Neural crest cell (in vitro differentiated cells): ENCODE measurements at places on chromosomes 1 and 21. TPM values are rescaled to one million over a fixed set of nuclear protein-coding genes. Genes with fewer than 3 reads are reported as not detected.

GRCh38 chr1:39485046-39485803 is 6.2 kb upstream of the BMP8A start:
- no peak for DNase-seq
- H3K27me3 ChIP-seq = peaks cover 14% of the 10 kb centered on the region
- peaks cover 5% of the 10 kb centered on the region for H3K4me1 ChIP-seq
- peaks cover 25% of the 10 kb centered on the region for H3K36me3 ChIP-seq
- H3K27ac ChIP-seq = no peak overlapping the region
- H3K4me3 ChIP-seq = no peak overlapping the region

GRCh38 chr1:162300057-162300917 is 76.4 kb downstream of the SPATA46 start:
- H3K27me3 ChIP-seq = no peaks in the 10 kb centered on the region
- no peak for DNase-seq
- H3K4me3 ChIP-seq = no peak overlapping the region
- no peaks in the 10 kb centered on the region for H3K36me3 ChIP-seq
- peaks cover 3% of the 10 kb centered on the region for H3K4me1 ChIP-seq

The SPRR1B gene
- not detected in 2 replicates for total RNA-seq

GRCh38 chr1:173554089-173554488 is 48.8 kb downstream of the SLC9C2 start:
- DNase-seq = no peak
- no peaks in the 10 kb centered on the region for H3K27me3 ChIP-seq

- H3K36me3 ChIP-seq = no peaks in the 10 kb centered on the region
- no peak overlapping the region for H3K4me3 ChIP-seq
- peaks cover 47% of the 10 kb centered on the region for H3K27me3 ChIP-seq
- H3K4me1 ChIP-seq = no peaks in the 10 kb centered on the region
- DNase-seq = no peak
- no peak overlapping the region for H3K27ac ChIP-seq
These were observed 63.0 kb downstream of the DISP3 start for GRCh38 chr1:11541956-11542355.

The TYW3 gene
- total RNA-seq = 6.8 and 7.9 TPM in 2 replicates

DNA sequence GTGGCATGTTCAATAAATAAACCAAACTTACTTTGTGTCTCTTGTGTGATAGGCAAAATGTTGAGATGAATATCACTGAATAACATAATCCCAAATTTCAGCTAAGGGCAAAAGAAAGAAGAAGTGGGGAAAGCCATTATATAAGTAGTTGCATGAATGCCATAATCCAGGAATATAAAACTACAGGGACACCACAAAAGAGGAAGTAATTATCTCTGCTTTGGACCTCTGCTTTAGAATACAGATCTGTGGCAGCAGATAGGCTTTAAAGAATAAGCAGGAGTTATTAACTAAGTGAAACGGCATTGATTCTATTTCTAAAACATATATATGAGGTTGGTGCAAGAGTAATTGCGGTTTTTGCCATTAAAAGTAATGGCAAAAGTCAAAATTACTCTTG is 288.5 kb upstream of the SNX7 start:
- no peak for DNase-seq
- no peaks in the 10 kb centered on the region for H3K4me1 ChIP-seq
- H3K27me3 ChIP-seq = no peaks in the 10 kb centered on the region
- no peaks in the 10 kb centered on the region for H3K36me3 ChIP-seq
- H3K27ac ChIP-seq = no peak overlapping the region
- no peak overlapping the region for H3K4me3 ChIP-seq

DNA sequence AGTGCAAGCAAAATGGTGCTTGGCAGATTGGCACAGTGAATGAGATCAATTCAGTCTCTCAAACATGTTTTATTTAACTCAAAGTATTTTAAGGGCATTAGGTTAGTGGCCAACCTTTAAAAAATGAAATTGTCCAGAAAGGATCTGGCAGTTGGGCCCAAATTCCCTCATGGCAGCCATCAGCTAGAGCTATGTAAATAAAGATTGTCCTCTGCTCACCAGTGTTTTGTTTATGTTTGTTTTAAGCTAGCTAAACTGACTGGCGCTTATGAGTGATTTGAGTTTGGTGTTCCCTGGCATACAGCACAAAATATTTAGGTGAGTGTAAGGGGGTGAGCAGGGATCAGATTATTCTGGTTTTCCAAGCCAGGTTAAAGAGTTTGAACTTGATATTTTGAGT is 18.1 kb downstream of the HDAC1 start:
- H3K27me3 ChIP-seq = no peaks in the 10 kb centered on the region
- H3K4me1 ChIP-seq = peaks cover 15% of the 10 kb centered on the region
- peaks cover 15% of the 10 kb centered on the region for H3K36me3 ChIP-seq
- no peak overlapping the region for H3K4me3 ChIP-seq
- no peak overlapping the region for H3K27ac ChIP-seq
- no peak for DNase-seq

- H3K4me3 ChIP-seq = no peak overlapping the region
- no peaks in the 10 kb centered on the region for H3K36me3 ChIP-seq
- no peak for DNase-seq
- H3K27me3 ChIP-seq = no peaks in the 10 kb centered on the region
- no peak overlapping the region for H3K27ac ChIP-seq
These were observed 38.3 kb downstream of the TCEANC2 start for GRCh38 chr1:54091666-54092065.

The WDR64 gene
- total RNA-seq = 0.32 TPM in 1 of 2 replicates, not detected in the other

DNA sequence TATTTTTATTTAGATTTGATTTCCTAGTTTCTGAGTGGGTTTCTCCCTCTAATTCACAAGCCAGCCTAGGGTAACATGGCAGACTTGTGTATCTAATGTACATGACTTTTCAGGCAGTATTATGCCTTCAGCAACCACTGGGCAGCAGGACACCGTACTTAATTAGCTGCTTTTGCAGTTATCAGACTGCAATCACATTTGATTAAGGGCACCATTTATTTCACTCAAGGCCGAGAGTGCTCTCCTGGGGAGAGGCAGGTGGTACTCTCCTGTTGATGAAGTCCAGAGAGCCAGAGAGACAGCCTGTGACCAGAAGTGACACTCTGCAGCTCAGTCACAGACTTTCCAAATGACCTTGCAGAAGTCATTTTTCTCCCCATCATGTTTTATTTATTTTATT is 18.7 kb downstream of the CYYR1 start:
- no peak overlapping the region for H3K27ac ChIP-seq
- H3K36me3 ChIP-seq = peaks cover 14% of the 10 kb centered on the region
- H3K4me3 ChIP-seq = no peak overlapping the region
- peaks cover 4% of the 10 kb centered on the region for H3K4me1 ChIP-seq
- H3K27me3 ChIP-seq = no peaks in the 10 kb centered on the region

GRCh38 chr1:97986041-97987005 is 65.5 kb upstream of the DPYD start:
- no peak overlapping the region for H3K4me3 ChIP-seq
- no peaks in the 10 kb centered on the region for H3K27me3 ChIP-seq
- no peaks in the 10 kb centered on the region for H3K4me1 ChIP-seq
- H3K36me3 ChIP-seq = no peaks in the 10 kb centered on the region
- no peak for DNase-seq

DNA sequence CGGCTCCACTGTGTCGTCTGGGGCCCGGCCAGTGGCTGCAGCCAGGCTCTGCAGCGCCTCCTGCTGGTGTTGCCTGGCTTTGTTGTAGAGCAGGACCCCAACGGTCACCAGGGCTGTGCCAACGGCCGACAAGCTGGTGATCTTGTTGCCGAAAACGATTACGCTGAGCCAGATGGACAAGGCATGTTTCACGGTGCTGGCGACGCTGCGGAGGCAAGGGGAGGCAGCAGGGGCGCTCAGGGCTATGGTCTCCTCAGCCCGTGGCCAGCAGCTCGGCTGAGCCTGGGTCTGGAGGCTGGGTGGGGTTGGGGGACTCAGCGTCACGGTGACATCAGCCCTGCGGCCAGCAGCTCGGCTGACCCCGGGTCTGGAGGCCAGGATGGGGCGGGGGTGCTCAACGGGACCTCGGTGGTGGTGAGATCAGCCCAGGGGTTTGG is 7.0 kb upstream of the CDK11B start:
- no peaks in the 10 kb centered on the region for H3K27me3 ChIP-seq
- no peak overlapping the region for H3K4me3 ChIP-seq
- H3K36me3 ChIP-seq = no peaks in the 10 kb centered on the region
- H3K27ac ChIP-seq = no peak overlapping the region

DNA sequence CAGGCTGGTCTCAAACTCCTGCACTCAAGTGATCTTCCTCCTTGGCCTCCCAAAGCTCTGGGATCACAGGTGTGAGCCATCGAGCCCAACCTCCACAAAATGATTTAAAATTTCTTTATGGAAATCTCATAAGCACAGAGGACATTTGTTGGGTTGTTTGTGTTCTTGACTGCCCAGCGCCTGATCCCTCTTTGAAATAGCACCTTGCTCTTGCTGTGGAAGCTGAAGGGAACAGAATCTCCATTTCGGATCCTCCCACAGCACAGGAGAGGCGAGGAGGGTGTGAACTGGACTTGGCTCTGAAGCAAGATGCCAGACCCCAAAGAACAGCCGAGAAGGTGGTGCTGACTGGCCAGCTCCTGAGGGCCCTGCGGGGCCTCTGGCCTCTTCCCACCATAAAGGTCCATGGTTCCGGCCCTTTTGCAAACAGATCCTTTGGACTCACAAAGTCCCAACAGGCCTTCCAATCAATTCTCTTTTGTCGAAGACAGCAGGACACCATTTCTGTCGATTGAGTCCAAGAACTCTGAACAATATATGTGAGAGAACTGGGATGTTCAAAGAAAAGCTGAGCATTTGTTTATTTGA is 45.6 kb upstream of the COA6 start:
- H3K4me3 ChIP-seq = no peak overlapping the region
- H3K4me1 ChIP-seq = peaks cover 5% of the 10 kb centered on the region
- no peak for DNase-seq
- H3K36me3 ChIP-seq = no peaks in the 10 kb centered on the region

The NECTIN4 gene
- not detected in 2 replicates for total RNA-seq

The RGS8 gene
- total RNA-seq = 1.8 and 2.4 TPM in 2 replicates

DNA sequence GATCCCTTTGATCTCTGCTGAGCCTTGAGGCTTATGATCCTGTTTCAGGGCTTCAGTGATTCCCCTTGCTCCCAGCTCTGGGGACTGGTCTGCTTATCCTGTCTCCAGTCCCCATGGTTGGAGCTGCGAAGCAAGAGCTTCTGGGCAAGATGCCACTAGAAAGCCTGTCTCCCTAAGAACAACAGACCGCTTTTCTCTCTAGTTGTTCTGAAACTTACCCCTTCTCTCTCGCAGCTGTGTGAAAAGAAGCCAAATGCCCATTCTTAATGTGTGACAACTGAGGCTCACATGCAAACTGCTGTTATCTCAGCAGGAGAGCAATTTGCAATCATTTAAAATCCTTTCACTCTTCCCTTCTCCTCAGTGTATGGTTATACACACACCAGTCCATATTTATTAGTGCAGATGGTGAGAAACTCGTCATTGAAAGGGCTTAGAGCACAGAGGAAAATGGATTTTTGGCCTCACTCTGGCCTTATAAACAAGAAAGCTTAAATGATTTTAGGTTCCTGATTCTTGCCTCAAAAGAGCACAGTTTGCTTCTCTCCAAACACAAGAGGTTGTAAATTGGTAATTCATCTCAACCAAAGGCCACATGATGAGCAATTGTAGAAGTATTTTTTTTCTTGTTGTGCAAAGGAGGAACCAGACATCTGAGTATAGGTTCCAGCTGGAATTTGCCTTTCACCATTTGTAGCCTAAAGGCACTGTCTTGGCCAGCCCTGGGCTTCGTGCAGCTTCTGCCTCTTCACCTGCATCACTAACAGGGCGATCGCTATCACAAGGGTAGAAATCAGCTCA is 179.2 kb upstream of the LMO4 start:
- H3K4me3 ChIP-seq = no peak overlapping the region
- H3K36me3 ChIP-seq = no peaks in the 10 kb centered on the region
- peak overlapping the region; percentile 35 for H3K27ac ChIP-seq
- H3K4me1 ChIP-seq = peaks cover 42% of the 10 kb centered on the region
- DNase-seq = no peak
- no peaks in the 10 kb centered on the region for H3K27me3 ChIP-seq

GRCh38 chr1:226979517-226980121 is 39.5 kb downstream of the COQ8A start:
- H3K4me3 ChIP-seq = peak overlapping the region; percentile 31
- H3K27ac ChIP-seq = no peak overlapping the region
- H3K27me3 ChIP-seq = peaks cover 16% of the 10 kb centered on the region
- no peaks in the 10 kb centered on the region for H3K36me3 ChIP-seq
- peaks cover 13% of the 10 kb centered on the region for H3K4me1 ChIP-seq
- no peak for DNase-seq

- H3K36me3 ChIP-seq = no peaks in the 10 kb centered on the region
- no peak overlapping the region for H3K27ac ChIP-seq
- no peak for DNase-seq
- H3K27me3 ChIP-seq = peaks cover 3% of the 10 kb centered on the region
- H3K4me1 ChIP-seq = no peaks in the 10 kb centered on the region
These were observed 60.5 kb upstream of the SIPA1L2 start for GRCh38 chr1:232690285-232690935.

GRCh38 chr1:34122080-34122932 is 42.7 kb downstream of the CSMD2 start:
- H3K27me3 ChIP-seq = peaks cover 10% of the 10 kb centered on the region
- DNase-seq = no peak
- no peaks in the 10 kb centered on the region for H3K36me3 ChIP-seq
- H3K4me3 ChIP-seq = no peak overlapping the region

GRCh38 chr1:76410499-76410898 is 336.0 kb downstream of the ST6GALNAC3 start:
- no peak for DNase-seq
- no peak overlapping the region for H3K27ac ChIP-seq
- peaks cover 2% of the 10 kb centered on the region for H3K36me3 ChIP-seq
- peaks cover 54% of the 10 kb centered on the region for H3K4me1 ChIP-seq
- H3K4me3 ChIP-seq = no peak overlapping the region
- no peaks in the 10 kb centered on the region for H3K27me3 ChIP-seq

The FMO3 gene
- not detected in 2 replicates for total RNA-seq

DNA sequence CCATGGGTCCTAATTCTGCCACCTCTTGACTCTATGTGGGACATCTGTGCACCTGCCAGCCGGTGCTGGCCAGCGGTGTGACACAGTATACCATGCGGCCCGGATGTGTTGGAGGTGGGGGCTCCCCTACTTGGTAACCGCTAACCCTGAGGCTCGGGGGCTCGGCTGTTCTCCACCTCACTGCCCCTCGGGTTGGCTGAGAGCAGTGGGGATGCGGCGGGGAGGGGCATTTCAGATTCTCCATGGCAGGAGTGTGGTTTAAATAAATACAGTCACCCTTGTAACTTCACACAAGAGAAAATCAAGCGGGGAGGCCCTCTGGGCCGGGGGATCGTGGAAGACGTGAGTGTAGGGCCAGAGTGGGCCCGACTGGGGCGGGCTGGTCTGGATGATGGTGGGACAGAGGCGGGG is 11.0 kb downstream of the KRTAP10-1 start:
- no peaks in the 10 kb centered on the region for H3K27me3 ChIP-seq
- no peak overlapping the region for H3K27ac ChIP-seq
- no peak for DNase-seq
- no peaks in the 10 kb centered on the region for H3K36me3 ChIP-seq
- no peaks in the 10 kb centered on the region for H3K4me1 ChIP-seq

The OR2M3 gene
- not detected in 2 replicates for total RNA-seq
